Tibial nerve (tissue), 4 donors: ENCODE measurements at places on chromosomes 2 and 18. TPM values are rescaled to one million over a fixed set of nuclear protein-coding genes. Genes with fewer than 3 reads are reported as not detected.

CELF4 gene
- not detected for total RNA-seq

PRSS56 gene
- total RNA-seq, result not detected

DNA sequence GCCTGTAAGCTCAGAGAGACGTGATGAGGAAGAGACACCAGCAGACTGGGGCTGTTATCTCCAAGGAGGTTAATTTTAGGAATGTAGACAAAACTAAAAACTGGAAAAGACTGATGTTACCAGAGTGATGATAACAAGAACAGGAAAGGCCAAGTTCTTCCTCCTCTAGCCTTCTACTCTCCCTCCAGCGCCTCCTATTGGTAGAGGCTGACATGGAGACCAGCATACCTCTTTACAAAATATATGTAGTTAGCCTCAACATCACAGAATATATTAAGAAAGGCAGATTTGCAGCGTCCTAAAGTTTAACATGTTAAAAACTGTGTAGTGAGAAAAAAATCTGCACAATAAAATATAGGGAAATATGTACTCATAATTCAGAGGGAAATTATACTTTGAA lies 66.0 kb downstream of the TCF4 start:
- DNase-seq, result no peak

DNA sequence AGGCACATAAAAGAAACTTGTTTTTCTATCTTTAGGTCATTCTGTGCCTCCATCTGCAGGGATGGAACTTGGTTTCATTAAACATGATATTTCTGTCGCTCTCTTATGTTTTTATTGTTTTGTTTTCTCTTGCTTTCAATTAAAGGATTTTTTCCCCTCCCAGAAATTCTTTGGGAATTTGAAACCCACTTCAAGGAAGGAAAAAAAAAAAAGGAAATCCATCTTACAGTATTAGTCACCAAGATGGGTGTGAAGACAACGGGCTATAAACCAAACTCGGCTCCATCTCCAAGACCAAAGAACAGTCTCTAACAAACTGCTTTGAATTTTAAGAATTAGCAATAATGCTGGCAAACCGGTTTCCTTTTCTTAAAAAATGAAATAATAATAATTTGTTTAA lies 244.1 kb downstream of the BCL11A start:
- DNase-seq, result no peak

DNA sequence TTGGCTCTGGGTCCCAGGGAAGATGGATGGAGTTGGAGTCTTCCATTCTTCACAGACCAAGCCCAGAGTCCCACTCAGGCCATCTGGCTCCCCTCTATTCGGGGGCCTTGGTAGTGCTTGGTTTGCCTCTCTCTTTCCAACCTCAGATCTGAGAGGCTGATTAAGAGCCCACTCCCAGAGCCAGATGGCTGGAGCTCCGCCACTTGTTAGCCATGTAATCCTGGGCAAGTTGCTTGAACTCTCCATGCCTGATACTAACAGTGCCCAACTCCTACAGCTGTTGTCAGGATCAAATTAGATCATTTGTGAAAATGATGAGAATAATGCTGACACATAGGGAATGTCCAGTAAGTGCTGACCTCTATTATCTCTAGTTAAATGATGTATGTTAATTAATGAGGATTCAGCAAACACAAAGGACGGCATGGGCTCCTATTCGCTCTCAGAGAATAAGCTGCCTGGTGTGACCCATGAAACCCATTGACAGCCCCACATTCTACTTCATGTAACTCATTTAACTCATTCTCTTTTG lies 46.6 kb upstream of the SLC14A1 start:
- DNase-seq, result no peak
